ENCODE measurements at places on chromosomes 3 and 15.

GRCh38 chr15:36359286-36359685, 220.1 kb upstream of the CDIN1 start:
- no peak overlapping the region for H3K4me3 ChIP-seq
- H3K4me1 ChIP-seq: no peaks in the 10 kb centered on the region
- no peak overlapping the region for H3K27ac ChIP-seq
- no peaks in the 10 kb centered on the region for H3K27me3 ChIP-seq

DNA sequence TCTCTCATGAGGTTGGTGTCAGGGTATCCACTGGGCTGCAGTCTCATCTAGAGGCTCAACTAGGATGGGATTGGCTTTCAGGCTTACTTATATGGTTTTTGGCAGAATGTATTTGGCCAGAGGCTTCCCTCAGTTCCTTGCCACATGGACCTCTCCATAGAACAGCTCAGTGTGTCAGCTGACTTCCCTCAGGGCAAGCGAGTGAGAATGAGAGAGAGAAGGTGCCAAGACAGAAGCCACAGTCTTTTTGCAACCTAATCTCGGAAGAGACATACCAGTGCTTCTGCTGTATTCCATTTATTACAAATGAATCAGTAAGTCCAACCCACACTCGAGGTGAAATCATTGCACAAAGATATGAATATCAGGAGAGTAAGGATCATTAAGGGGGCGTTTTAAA, 129.2 kb downstream of the CCNL1 start:
- no peak for DNase-seq
- no peak overlapping the region for H3K27ac ChIP-seq
- H3K36me3 ChIP-seq: no peaks in the 10 kb centered on the region
- no peaks in the 10 kb centered on the region for H3K4me1 ChIP-seq

- no peak for DNase-seq
- no peaks in the 10 kb centered on the region for H3K4me1 ChIP-seq
- no peak overlapping the region for H3K4me3 ChIP-seq
- no peak overlapping the region for H3K27ac ChIP-seq
These were observed 434.9 kb upstream of the THRB start for GRCh38 chr3:24929521-24929920.

DNA sequence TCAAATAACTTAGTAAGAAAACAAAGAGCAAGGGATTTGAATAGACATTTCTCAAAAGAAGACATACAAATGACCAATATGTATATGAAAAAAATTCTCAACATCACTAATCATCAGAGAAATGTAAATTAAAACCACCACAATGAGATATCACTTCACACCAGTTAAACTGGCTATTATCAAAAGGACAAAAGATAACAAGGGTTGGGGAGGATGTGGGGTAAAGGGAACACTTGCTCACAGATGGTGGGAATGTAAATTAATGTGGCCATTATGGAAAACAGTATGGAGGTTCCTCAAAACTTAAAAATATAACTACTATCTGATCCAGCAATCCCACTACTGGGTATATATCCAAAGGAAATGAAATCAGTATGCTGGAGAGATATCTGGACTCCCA, 46.0 kb upstream of the RYK start:
- no peaks in the 10 kb centered on the region for H3K27me3 ChIP-seq
- H3K27ac ChIP-seq: no peak overlapping the region
- no peak for DNase-seq
- no peak overlapping the region for H3K4me3 ChIP-seq
- H3K36me3 ChIP-seq: no peaks in the 10 kb centered on the region

- no peaks in the 10 kb centered on the region for H3K36me3 ChIP-seq
- no peaks in the 10 kb centered on the region for H3K27me3 ChIP-seq
- H3K4me1 ChIP-seq: no peaks in the 10 kb centered on the region
- no peak for DNase-seq
- no peak overlapping the region for H3K27ac ChIP-seq
These were observed 34.3 kb upstream of the ANKRD34C start for GRCh38 chr15:79248183-79248582.

DNA sequence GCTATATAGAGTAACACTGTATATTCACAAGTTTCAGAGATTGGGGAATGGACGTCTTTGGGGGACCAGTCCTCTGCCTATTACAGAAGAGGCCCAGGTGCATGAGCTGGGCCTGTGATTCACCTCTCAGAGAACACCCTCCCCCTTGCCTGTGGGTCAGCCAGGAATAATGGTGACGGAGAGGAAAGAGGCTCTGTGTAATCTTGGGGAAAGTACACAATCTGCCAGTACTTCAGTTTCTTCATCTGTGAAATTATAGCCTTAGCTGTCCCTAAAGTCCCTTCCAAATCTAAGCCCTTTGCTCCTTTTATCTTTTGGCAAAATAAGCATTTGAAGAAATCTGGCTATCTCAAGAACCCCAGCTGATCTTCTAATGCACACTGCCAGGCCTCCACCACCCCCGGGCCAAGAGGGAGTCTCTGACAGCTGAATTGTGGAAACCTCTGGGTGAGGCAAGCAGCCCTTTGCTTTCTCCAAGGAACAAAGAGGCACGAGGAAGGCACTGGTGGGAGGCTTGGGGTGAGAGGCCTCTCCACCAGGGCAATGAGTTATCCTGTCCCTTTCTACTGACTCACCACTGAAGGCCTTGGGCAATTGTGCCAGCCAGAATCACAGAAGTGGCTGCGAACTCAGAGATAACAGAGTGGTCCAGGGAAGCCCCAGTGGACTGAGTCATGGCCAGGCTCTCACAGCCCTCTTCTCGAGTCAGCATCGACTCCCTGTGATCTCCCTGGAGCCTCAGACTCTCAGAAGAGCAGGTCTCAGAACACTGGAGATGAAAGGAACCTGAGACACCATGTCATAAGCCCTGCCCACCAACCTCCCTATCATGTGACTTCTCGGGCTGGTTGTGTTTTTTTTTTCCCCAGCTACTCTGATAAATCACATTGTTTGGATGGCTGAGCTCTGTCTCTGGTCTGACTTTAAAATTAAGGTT, 31.8 kb downstream of the CCNL1 start:
- peak overlapping the region; percentile 77 for H3K27ac ChIP-seq
- peak; percentile 70 for DNase-seq
- no peak overlapping the region for H3K4me3 ChIP-seq
- H3K27me3 ChIP-seq: no peaks in the 10 kb centered on the region

- H3K4me3 ChIP-seq: peak overlapping the region; percentile 28
- peaks cover 25% of the 10 kb centered on the region for H3K4me1 ChIP-seq
- DNase-seq: no peak
- H3K27ac ChIP-seq: peak overlapping the region; percentile 3
- no peaks in the 10 kb centered on the region for H3K27me3 ChIP-seq
These were observed 4.9 kb downstream of the PLOD2 start for GRCh38 chr3:146156095-146156494.

DNA sequence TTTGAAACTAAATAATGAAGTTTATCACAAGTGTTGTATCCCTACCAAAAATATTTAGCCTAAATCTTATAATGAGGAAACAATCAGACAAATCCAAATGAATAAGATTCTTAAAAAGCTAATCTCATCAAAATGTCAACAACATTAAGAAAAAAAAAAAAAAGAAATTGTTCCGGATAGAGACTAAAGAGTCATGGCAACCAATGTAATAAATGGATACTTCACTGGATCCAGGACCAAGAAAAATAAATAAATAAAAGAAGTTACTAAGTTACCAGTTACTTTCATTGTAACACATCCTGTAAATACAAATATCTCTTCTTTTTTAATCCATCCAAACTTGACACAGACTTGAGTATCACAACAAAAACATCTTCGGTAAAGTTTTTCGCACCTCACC, 607 bp downstream of the MRPL47 start:
- peak overlapping the region; percentile 89 for H3K27ac ChIP-seq
- no peaks in the 10 kb centered on the region for H3K36me3 ChIP-seq
- DNase-seq: no peak

GRCh38 chr15:74185710-74186348, 12.3 kb downstream of the ISLR start:
- H3K36me3 ChIP-seq: no peaks in the 10 kb centered on the region
- H3K4me1 ChIP-seq: no peaks in the 10 kb centered on the region
- H3K27ac ChIP-seq: no peak overlapping the region
- no peak overlapping the region for H3K4me3 ChIP-seq

DNA sequence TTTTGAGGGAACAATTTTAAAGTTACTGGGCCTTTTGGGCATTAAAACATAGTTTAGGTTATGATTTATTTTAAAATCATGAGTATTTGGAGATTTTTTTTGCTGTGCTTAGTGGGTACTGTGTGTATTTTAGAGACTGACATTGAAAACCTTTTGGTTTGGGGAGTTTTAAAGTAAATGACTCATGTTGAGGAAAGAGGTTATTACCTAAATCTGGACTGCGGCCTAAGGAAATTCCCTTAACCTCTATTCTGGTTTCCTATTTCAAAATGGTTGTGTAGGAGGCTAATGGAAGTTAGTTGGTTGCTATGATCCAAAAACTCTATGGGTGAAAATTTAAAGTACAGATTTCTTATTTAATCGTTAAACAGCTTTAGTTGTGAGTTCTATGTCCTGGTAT, 57.3 kb upstream of the DPH6 start:
- DNase-seq: no peak
- H3K27me3 ChIP-seq: no peaks in the 10 kb centered on the region
- H3K36me3 ChIP-seq: no peaks in the 10 kb centered on the region
- H3K27ac ChIP-seq: no peak overlapping the region
- no peaks in the 10 kb centered on the region for H3K4me1 ChIP-seq

GRCh38 chr3:71152039-71152891, 431.3 kb downstream of the FOXP1 start:
- H3K4me1 ChIP-seq: no peaks in the 10 kb centered on the region
- no peak for DNase-seq
- H3K36me3 ChIP-seq: no peaks in the 10 kb centered on the region
- H3K27ac ChIP-seq: no peak overlapping the region
- H3K27me3 ChIP-seq: no peaks in the 10 kb centered on the region
- no peak overlapping the region for H3K4me3 ChIP-seq

GRCh38 chr3:9732080-9732739, 675 bp downstream of the BRPF1 start:
- peaks cover 32% of the 10 kb centered on the region for H3K36me3 ChIP-seq
- DNase-seq: peak; percentile 70
- peak overlapping the region; percentile 89 for H3K4me3 ChIP-seq
- no peaks in the 10 kb centered on the region for H3K27me3 ChIP-seq

- DNase-seq: no peak
- no peaks in the 10 kb centered on the region for H3K4me1 ChIP-seq
- H3K27me3 ChIP-seq: no peaks in the 10 kb centered on the region
- no peak overlapping the region for H3K4me3 ChIP-seq
- H3K27ac ChIP-seq: no peak overlapping the region
These were observed 203.4 kb downstream of the MEIS2 start for GRCh38 chr15:36896949-36897348.

DNA sequence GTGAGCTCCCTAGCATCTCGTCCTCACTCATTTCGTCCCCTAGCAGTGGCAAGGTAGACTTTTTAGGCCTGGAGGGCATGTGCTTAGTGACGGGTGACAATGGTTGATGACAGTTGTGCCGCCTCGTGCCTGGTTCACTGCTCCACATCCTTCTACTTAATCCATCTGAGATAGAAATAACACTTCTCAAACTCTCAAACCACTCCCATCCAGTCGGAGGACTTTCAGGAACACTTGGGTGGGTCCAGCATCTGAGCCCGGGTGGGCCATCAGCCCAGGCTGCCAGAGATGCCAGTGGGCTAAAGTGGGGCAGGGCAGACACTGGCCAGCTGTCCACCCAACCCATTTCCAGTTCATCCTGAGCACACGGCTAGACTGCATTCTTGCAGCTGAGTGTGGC, 79.7 kb upstream of the SMAD3 start:
- no peak for DNase-seq
- H3K4me1 ChIP-seq: no peaks in the 10 kb centered on the region
- H3K36me3 ChIP-seq: no peaks in the 10 kb centered on the region
- no peaks in the 10 kb centered on the region for H3K27me3 ChIP-seq
- H3K27ac ChIP-seq: no peak overlapping the region

- DNase-seq: no peak
- no peaks in the 10 kb centered on the region for H3K36me3 ChIP-seq
- H3K27ac ChIP-seq: no peak overlapping the region
- no peaks in the 10 kb centered on the region for H3K27me3 ChIP-seq
These were observed 1.9 kb downstream of the IVD start for GRCh38 chr15:40407330-40407990.

- no peaks in the 10 kb centered on the region for H3K27me3 ChIP-seq
- H3K4me3 ChIP-seq: no peak overlapping the region
- H3K36me3 ChIP-seq: no peaks in the 10 kb centered on the region
These were observed 22.1 kb downstream of the GABRR3 start for GRCh38 chr3:98012979-98013378.

DNA sequence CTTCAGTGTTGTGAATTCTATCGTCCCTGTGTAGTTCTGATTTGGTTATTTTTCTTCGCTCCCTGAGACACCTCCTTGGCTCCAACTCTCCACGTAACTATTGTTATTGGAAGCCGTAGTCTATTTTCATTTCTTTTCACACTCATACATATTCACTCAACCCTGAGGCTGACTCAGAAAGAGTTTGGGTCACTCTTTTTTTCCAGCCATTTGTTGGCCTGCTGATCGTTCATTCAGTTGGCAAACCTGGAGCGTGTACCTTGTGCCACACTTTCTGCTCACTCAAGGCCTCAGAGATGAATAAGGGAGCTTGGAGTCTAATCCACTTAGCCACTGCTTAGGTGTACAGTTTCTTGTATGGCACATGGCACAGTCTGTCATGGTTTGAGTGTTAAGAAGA, 22.4 kb downstream of the GYG1 start:
- DNase-seq: no peak
- no peaks in the 10 kb centered on the region for H3K36me3 ChIP-seq
- peaks cover 10% of the 10 kb centered on the region for H3K4me1 ChIP-seq
- no peak overlapping the region for H3K27ac ChIP-seq
- H3K4me3 ChIP-seq: no peak overlapping the region

DNA sequence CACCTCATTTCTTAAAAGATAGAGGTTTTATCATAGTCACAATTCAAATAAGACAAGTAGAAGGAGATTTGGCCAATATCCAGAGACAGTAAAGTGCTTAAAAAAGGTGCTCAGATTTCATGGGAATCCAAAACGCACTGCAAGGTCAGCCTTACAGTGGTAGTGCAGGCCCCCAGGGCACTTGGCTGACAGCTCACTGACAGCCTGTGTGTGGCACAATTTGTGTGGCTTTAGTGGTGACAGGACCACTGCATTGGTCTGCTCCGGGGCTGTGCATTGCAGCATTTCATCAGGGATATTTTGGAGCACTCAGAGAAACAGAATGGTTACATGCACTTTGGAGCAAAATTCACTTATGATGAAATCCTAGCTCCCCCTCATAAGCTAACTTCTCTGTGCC, 544.3 kb downstream of the NTRK3 start:
- no peak for DNase-seq
- no peaks in the 10 kb centered on the region for H3K36me3 ChIP-seq
- no peak overlapping the region for H3K27ac ChIP-seq
- H3K4me3 ChIP-seq: no peak overlapping the region

DNA sequence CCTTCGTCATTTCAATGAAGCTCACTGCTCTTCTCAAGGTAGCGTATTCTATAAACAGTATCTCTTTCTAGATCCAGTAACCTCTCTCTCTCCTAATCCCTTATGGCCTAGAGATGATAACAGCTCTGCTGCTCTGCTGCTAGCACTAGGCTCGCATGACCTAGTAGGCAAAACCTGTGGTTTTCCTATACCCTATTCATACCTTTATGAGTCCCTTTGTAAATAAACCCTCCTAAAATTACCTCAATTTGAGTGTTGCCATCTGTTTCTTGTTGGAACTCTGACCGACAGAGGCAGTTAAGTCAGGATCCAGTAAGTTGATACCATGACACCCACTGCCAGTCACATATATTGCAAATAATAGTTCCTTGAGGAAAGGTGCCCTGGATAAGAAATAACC, 7.3 kb downstream of the CCDC14 start:
- H3K27me3 ChIP-seq: no peaks in the 10 kb centered on the region
- no peaks in the 10 kb centered on the region for H3K4me1 ChIP-seq
- no peak overlapping the region for H3K27ac ChIP-seq
- H3K4me3 ChIP-seq: no peak overlapping the region

- no peaks in the 10 kb centered on the region for H3K27me3 ChIP-seq
- no peak overlapping the region for H3K4me3 ChIP-seq
- H3K27ac ChIP-seq: no peak overlapping the region
- no peak for DNase-seq
These were observed 171.1 kb upstream of the TTC14 start for GRCh38 chr3:180430896-180431295.
